ENCODE measurements at places on chromosomes 12 and 14.

- DNase-seq = no peak
Observed at GRCh38 chr14:24325041-24325530, 9.8 kb downstream of the ADCY4 start.

- DNase-seq = peak; percentile 88
Observed at GRCh38 chr14:96584199-96584906, 82.2 kb downstream of the PAPOLA start.

- no peak for DNase-seq
Observed at GRCh38 chr12:25929142-25929541, 29.3 kb upstream of the RASSF8 start.

GRCh38 chr14:76109087-76109880, 42.4 kb upstream of the GPATCH2L start:
- DNase-seq = no peak

DNA sequence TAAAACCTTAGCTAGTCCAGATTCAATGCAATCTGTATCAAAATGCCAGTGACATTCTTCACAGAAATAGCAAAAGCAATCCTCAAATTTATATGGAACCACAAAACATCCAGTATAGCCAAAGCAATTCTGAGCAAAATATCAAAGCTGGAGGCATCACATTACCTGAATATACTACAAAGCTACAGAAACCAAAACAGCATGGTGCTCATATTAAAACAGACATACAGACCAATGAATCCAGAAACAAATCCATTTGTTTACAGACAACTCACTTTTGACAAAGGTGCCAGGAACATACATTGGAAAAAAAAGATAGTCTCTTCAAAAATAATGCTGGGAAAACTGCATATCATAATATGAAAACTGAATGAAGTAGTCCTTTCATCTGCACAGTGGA, 4.8 kb downstream of the KLRC4 start:
- no peak for DNase-seq

DNA sequence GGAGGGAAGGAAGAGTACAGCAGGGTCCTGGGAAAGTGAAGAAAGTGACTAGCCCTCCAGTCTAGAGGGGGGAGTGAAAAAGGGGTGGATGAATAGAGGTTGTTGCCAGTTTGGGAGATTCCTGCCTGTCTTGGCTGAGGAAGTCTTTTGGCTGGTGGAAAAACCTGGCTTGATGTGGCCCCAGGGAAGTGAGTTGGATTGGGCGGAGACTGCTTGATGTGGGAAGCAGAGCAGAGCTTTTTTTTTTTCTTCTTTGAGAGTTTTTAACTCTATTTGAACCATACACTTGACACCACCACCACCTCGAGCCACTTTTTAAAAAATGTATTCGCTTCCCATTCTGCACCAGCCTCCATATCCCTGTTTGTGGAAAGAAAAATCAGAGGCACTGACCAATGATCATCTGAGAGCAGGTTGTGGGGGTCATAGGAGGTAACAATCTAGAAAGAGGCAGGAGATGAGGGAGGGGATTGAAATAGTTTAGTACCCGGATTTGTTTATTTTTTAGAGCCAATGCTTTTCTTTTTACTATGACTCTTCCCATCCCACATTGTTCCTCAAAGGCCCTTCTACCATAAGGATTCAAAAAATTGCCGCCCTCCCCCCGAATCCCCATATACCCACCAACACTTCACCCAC, 690 bp upstream of the DTX3 start:
- DNase-seq = peak; percentile 59

- DNase-seq = no peak
Observed at GRCh38 chr14:75261820-75262219, 16.8 kb upstream of the FOS start.

GRCh38 chr14:71692496-71692895, 239.7 kb upstream of the RGS6 start:
- no peak for DNase-seq

DNA sequence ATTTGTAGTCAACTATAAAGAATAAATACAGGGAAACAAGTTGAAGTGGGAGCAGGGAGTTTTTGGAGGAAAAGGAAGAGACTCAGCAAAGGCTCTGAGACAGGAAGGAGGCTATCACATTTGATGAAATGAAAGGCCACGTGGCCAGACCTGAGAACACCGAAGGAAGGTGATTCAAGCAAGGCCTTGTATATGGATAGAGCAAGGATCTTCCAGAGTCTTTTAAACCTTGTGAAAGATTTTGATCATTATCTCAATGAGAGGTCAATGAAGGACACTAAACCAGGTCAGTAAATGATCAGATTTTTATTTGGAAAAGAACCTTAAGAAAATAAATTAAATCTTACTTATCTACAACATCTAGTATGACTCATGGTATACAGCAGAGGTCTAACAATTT, 523.5 kb downstream of the SLC16A7 start:
- no peak for DNase-seq

GRCh38 chr14:36518586-36519430, 1.2 kb downstream of the NKX2-1 start:
- DNase-seq = peak; percentile 80

GRCh38 chr12:44019118-44019517, 183.2 kb downstream of the TMEM117 start:
- DNase-seq = no peak

- DNase-seq = no peak
Observed at GRCh38 chr14:74793506-74794155, 30.5 kb downstream of the YLPM1 start.

DNA sequence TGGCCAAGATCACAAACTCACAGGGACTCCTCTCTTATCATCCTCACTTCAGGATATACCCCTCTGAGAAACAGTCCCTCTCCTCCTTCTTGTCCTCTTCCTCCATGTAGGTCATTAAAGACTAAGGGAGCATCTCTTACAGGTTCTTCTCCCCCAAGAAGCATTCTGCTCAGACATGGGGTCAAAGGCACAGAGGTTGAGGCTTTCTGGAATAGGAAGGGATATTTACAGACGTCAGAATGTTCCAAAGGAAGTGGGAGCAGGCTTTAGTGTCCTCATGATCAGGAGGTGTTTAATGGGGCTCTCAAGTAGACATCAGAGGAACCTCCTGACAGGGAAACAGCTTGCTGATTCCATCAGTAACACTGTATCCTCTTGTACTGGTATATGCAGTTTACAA, 36.4 kb downstream of the PRPF40B start:
- no peak for DNase-seq

DNA sequence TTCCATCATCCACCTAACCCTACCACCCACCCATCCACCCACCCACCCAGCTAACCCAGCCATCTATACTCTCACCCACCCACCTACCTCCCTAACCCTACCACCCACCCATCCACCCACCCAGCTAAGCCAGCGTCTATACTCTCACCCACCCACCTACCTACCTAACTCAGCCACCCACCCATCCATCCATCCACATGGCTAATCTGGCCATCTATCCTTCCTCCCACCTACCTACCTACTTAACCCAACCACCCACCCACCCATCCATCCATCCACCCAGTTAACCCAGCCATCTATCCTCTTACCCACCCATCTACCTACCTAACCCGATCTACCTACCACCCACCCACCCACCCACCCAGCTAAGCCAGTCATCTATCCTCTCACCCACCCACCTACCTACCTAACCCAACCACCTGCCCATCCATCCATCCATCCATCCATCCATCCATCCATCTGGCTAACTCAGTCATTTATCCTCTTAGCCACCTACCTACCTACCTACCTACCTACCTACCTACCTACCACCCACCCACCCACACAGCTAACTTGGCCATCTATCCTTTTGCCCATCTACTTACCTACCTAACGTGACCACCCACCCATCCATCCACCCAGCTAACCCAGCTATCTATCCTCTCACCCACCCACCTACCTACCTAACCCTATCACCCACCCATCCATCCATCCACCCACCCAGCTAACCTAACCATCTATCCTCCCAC, 44.1 kb downstream of the RFLNA start:
- DNase-seq = no peak

DNA sequence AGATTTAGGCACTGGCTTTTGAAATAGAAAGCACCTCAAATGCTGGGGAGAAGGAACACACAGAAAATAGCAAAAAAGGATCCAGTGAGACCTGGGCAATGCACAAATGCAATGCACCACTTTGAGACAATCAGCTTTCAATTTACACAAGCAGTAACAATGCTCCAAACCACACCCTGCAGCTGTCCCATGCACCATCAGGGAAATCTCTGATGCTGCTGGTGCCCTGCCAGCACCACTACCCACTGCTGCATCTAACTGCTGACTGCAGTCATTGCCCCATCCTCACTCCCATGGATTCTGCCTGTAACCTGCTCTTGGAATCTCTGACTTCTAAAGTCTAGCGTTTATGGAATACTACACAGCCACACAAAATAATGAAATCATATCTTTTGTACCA, 21.0 kb upstream of the HMGA2 start:
- no peak for DNase-seq

DNA sequence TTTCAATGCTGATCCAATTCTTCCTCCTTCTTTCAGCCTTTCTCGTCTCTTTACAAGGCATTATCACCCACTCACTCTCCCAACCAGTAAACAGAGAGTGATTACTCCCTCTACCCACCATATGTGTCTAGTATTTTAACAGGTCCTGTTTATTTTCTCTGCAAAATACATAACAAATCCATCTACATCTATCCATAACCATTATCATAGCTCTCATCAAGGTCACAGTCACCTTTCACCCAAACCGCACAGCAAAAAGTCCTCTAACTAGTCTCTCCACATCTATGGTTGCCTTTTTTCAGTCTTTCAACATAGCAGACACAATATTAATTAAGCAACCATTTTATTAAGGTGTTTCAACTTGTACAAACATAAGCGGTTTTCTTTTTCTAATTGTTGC, 21.9 kb upstream of the RERG start:
- no peak for DNase-seq

- DNase-seq = no peak
Observed at GRCh38 chr14:93266127-93266526, 59.1 kb downstream of the UBR7 start.

DNA sequence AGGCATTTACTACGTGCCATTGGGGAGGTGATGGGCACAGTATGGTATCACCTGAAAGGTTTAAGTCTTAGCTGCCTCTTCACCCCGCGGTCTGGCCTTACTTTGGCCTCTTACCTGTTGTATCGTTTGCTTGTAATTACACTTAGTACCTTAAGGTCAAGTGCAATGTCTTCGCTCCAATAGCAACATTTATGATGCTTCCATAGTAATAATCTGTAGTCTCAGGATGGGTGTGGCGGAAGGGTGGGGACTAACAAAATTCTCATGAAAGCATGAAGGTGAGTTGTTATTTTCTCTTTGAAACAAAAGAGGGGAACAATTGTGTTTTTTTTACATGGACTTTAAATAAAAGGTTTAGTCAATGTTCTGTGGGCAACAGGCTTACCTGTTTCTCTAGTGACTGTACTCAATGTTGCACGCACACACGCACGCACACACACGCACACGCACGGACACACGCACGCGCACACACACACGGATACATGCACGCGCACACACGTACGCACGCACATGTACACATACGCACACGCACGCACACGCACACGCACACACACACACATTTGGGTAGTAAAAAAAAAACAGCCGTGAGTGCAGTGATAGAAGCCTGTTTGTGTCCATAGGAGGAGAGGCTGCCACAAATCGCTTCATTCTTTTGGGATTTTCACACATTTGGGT, 91.4 kb downstream of the DNAH10 start:
- DNase-seq = no peak

- no peak for DNase-seq
Observed at GRCh38 chr12:117646520-117646919, 285.1 kb upstream of the NOS1 start.

DNA sequence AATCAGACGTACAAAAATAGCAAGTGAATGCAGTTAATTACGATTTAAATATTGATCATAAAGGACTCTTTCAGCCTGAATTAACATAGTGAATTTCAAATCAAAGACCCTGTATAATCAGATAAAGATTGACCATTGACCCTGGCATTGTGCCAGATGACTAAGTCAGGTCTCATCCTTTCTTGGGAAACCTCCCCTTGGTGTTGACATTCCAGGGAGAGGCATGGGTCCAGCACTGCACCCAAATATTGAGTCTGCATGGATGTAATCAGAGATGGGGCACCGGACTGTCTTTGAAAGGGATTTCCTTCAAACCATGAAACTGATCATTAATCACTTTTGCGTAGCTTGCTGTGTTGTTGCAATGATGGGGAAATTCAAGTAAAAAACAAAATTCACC, 1138.2 kb downstream of the BCL11B start:
- no peak for DNase-seq
